CD4-positive, alpha-beta T cell treated with Interleukin-2 at 100 ng/mL for 4 hours (primary cell): ENCODE measurements at places on chromosomes 5 and 9.

DNA sequence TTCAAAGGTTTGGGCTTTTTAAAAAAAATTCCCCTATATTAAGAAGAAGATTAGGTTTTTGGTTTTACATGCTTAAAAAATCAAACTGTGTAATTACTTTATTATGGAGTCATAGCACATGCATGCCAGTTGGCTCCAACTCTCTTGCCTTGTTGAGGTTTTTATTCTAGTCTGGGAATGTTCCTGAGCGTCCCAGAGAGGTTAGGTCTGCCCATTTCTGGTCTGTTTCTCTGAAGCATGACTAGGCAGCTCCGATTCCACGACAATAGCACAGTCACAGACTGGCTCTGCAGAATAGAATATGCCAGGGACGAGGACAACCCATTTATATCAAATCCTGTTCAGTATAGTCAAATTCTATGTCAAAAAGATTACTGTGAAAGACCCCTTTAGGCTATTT is 217.0 kb downstream of the PCSK5 start:
- no peak for DNase-seq

- no peak for DNase-seq
These were observed 695 bp upstream of the ANXA6 start for GRCh38 chr5:151158287-151158661.

- no peak for DNase-seq
These were observed 159.0 kb upstream of the MEF2C start for GRCh38 chr5:89041976-89042375.

- DNase-seq: no peak
These were observed 556.0 kb downstream of the EBF1 start for GRCh38 chr5:158543539-158544387.

DNA sequence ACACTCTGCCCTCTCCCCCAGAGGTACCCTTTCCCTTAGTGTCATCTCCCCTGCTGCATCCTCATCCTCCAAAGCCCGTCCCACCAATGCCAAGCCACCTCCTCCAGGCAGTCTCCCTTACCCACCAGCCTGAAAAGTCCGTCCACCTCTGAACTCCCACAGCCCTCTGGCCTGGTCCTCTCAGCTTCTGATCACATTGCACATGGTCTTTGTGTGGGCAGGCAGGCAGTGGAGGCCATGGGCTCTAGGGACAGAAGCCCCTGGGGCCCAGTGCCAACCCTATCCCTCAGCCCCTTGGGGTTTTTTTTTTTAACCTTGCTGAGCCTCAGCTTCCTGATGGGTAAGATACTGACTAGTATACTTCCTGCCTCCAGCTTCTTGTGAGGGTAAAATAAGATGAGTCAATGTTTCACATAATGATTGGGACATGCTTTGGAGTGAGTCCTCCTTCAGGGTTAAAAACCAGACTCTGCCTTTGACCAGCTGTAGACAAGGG is 19.4 kb downstream of the CSF1R start:
- DNase-seq: no peak

DNA sequence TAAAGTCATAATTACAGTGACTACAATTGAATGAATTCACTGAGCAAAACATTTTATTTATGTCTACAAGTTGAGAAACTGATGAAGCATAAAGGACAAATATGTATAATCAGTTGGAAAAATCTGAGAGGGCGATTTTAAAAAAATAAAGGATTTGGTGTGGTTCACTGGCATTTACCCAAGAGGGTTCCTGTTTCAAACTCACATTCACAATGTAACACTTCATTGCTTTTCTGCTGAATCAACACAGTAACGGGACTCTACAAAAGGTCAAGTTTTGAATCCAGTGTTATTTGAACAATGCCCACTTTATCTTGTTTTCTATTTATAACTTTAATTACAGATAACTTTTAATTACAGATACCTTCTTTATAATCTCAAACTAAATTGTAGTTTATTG is 138.6 kb downstream of the NUDT12 start:
- DNase-seq: no peak
